ENCODE measurements at places on chromosomes 6 and 20.

- no peak for DNase-seq
Observed at GRCh38 chr20:4681991-4682401, 39.7 kb upstream of the PRND start.

DNA sequence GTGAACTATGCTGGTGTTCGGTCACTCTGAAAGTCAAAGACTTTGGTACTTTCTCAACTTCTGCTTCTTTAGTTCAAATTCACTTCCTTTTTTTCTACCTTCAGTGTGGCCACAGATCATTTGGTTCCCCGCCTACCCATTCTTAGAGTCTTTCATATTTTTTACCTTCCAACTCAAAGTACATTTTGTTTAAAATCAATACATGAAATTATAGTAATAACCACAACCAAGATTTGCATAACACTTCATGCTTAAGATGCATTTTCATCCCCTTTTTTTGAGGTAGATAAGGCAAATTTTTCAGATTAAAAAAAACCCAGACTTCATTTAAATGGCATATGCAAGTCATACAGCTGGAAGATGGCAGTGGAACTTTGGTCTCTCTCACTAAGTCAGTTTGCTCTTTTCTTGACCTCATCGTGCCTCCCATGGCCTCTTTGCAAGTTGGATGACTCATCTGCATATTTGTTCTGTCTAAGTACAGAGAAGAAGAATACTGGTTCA is 11.9 kb upstream of the CNR1 start:
- DNase-seq, result peak; percentile 40

GRCh38 chr6:26330859-26331217 is 34.2 kb upstream of the BTN3A2 start:
- peak; percentile 44 for DNase-seq

- no peak for DNase-seq
Observed at GRCh38 chr6:35085359-35086281, 55.5 kb downstream of the TCP11 start.

DNA sequence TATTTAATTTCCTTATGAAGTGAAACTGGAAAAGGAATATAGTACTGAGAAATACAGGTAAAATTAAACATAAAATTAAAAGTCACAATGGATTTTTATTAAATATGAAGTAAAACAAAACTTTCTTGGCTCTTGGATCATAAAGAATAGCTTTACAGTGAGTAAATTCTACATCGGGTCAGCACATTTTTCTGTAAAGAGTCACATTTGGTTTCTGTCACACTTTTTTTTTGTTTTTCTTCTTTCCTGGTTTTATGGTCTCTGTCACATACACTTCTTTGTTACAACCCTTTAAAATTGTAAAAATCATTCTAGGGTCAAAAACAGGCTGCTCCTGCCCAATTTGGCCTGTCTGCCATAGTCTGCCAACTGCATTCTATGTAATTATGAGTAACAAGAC is 254.4 kb upstream of the POU3F2 start:
- DNase-seq, result no peak

GRCh38 chr6:122677406-122677805 is 67.2 kb downstream of the PKIB start:
- DNase-seq, result no peak

All from RCC 7860 (cell line).